HFF-Myc (cell line): ENCODE measurements at places on chromosomes 2 and 18.

- no peak for DNase-seq
Observed at GRCh38 chr2:138238908-138239307, 262.7 kb upstream of the SPOPL start.

GRCh38 chr18:7038330-7038851 lies 79.2 kb downstream of the LAMA1 start:
- peak; percentile 83 for DNase-seq

DNA sequence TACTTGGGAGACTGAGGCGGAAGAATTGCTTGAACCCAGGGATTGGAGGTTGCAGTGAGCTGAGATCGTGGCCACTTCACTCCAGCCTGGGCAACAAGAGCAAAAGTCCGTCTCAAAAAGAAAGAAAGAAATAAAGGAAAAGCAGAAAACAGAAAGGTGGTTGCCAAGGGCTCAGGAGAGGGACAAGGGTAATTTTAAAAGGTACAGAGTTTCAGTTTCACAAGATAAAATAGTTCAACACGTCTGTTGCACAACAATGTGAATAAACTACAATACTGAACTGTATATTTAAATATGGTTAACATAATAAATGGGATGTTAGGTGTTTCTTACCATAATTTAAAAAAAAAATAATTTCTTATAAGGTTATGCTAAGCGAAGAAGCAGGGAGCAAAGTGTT lies 12.9 kb downstream of the RPS27A start:
- DNase-seq, result no peak

- no peak for DNase-seq
Observed at GRCh38 chr2:120567128-120567527, 168.5 kb upstream of the GLI2 start.

GRCh38 chr2:190835303-190835930 lies 45.2 kb upstream of the GLS start:
- no peak for DNase-seq

DNA sequence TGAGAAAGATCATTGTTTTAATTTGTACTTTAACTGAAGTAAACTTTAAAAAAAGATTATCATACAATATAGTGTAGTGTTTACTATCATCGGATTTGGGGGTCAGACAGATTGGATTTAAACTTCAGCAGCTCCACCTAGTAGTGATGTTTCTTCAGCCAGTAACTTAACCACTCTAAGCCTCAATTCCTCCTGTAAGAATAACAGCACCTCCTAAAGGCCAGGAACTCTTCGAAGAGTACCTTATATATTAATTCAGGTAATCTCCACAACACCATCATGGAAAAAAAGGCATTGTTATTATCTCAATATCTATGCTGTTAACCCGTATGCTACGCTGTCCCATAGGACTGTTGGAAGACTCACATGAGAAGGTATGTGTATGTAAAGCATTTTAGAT lies 69.0 kb upstream of the DLGAP1 start:
- DNase-seq, result no peak

GRCh38 chr18:23113576-23113975 lies 21.7 kb upstream of the CABLES1 start:
- DNase-seq, result no peak

DNA sequence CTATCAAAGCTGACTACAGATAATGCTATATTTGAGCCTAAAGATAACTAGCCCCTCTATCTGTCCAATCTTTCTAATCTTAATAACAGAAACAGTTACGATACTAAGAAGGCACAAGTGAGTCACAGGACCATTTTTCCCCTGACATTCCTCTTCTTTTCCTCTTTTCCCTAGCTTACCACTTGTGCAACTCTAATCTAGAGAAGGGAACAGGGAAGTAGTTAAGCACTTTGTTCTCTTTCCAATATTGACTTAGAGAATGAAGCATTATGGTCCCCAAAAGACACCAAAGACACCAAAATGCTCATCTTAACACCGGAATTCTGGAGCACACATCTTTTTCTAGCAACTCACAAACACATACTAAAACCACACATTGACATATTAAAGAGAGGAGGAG lies 1.8 kb downstream of the PDE11A start:
- DNase-seq, result no peak

DNA sequence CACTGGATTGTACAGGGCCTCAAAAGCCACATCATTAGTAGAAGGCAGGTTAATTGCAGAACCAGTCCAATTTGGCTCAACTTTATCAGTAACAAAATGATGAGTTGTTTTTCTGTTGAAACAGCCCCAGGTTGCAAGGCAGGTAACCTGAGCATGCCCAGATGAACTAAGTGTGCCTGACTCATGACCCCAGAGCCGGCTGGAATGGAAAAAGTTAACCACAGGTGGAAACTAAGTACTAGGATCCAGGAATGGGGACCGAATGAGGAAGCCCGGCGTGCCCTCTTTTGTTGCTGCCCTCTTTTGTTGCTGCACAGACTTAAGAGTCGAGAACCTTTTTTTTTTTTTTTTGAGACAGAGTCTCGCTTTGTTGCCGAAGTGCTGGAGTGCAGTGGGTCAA lies 79.5 kb upstream of the YWHAQ start:
- DNase-seq, result no peak
